ENCODE measurements at places on chromosomes 6 and 20.

- H3K27me3 ChIP-seq = no peaks in the 10 kb centered on the region
- H3K27ac ChIP-seq = no peak overlapping the region
- H3K36me3 ChIP-seq = no peaks in the 10 kb centered on the region
- no peak overlapping the region for H3K4me3 ChIP-seq
Measured at GRCh38 chr6:85389151-85389797, 60.6 kb upstream of the NT5E start.

DNA sequence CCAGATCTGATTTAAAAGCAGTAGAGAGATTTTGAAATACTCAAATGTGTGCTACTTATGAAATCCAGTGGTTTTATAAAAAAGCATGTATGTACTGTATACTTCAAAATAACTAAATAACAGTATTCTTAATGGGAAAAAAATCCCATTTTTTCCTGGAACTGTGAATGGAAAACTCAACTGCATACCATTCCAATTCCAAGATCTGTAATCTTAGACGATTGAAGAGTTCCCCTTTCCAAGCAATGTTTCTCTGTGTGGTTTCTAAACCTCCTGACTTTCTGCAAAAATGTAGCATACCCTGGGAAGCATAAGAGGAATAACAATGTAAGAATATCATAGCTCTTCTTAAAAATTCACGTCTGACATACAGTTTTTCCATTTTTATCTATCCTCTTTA is 40.3 kb upstream of the HIVEP2 start:
- DNase-seq = no peak
- H3K36me3 ChIP-seq = no peaks in the 10 kb centered on the region
- H3K4me1 ChIP-seq = no peaks in the 10 kb centered on the region
- H3K27me3 ChIP-seq = no peaks in the 10 kb centered on the region

DNA sequence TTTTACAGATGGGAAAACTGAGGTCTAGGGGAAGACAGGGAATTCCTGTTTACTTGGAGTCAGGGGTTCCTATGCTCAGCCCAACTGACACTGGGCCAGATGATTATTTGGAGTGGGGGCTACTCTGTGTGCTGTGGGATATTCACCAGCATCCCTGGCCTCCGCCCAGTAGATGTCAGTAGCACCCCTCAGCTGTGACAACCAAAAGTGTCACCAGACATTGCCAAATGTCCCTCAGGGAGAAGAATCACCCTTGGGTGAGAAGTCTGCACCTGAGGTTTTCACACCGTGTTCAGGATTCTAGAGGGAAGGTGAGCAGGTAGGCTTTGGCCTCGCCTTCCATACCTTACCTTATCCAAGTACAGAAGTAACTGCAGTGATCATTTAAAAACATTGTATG is 27.6 kb downstream of the CDH26 start:
- no peak overlapping the region for H3K4me3 ChIP-seq
- H3K27me3 ChIP-seq = no peaks in the 10 kb centered on the region
- DNase-seq = no peak

DNA sequence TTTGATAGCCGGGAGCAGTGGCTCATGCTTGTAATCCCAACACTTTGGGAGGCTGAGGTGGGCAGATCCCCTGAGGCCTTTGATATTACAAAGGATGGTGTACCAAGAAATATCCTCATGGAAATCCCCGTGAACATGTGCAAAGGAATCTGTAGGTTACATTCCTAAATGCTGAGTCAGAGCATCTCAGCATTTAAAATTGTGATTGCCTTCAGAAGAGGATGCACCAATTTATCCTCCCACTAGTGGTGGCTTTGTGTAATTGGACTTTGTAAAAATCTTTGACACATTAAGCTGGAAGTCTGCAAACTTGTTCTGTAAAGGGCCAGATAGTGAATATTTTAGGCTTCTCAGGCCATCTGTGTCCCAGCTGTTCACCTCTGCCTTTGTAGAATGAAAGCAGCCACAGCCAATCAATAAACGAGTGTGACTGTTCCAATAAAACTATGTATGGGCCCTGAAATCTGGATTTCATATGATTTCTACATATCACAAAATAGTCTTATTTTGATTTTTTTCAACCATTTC is 11.8 kb downstream of the TMEM14B start:
- no peaks in the 10 kb centered on the region for H3K27me3 ChIP-seq
- no peaks in the 10 kb centered on the region for H3K4me1 ChIP-seq
- no peaks in the 10 kb centered on the region for H3K36me3 ChIP-seq
- DNase-seq = no peak
- H3K4me3 ChIP-seq = no peak overlapping the region

DNA sequence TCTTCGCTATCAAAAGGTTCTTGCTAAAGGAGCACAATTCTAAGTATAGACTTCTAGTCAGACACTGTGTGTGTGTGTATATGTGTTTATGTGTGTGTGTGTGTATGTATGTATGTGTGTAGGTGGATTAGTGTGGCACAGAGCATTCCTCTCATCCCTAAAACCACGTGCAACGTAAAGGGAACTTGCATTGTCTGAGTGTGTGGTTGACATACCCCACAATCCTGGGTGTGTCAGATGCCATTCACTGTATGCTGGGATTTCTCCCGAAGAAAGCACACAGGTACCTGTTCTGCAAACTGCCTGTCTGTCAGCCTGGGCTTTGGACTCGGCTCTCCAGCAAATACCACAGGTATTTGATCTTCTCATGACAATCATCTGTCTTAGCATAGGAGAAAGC is 42.3 kb upstream of the TBC1D7 start:
- H3K27ac ChIP-seq = no peak overlapping the region
- DNase-seq = no peak
- no peaks in the 10 kb centered on the region for H3K27me3 ChIP-seq
- H3K4me3 ChIP-seq = no peak overlapping the region

GRCh38 chr6:118122161-118122725 is 215.2 kb downstream of the SLC35F1 start:
- no peak overlapping the region for H3K4me3 ChIP-seq
- H3K4me1 ChIP-seq = no peaks in the 10 kb centered on the region
- H3K27me3 ChIP-seq = no peaks in the 10 kb centered on the region

DNA sequence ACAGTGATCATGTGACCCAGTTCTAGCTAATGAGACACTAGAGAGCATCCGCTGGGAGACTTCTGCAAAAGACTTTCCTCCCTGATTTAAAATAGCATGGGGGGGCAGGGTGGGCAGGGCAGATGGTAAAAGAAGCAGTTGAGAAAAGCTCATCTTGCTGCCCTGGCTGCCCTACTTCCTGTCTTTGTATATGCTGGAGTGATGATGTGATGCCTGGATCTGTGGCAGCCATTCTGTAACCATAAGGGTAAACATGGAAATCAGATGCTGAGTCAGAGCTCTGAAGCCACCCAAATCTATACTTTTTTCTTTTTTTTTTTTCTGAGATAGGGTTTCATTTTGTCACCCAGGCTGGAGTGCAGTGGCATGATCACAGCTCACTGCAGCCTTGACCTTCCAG is 25.4 kb downstream of the ZFP64 start:
- H3K4me3 ChIP-seq = no peak overlapping the region
- peaks cover 25% of the 10 kb centered on the region for H3K36me3 ChIP-seq
- H3K27me3 ChIP-seq = no peaks in the 10 kb centered on the region

DNA sequence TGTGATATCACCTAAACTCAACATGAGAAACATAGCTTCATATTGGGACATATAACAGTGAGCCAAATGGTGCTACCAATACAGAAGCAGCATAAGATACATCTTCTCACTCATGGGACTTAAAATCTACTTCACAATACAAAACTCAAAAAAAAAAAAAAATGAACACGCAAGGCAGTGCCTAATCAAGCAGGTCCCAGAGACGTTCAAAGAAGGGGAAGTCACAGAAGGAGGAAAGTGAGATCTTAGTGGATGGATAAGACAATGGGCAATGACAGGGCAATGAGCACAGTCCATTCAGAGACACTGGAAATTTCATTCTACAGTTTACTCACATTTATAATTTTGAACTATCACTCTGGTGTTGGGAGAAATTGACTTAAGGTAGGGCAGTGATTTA is 88.3 kb downstream of the FAM50B start:
- H3K27me3 ChIP-seq = no peaks in the 10 kb centered on the region
- no peak for DNase-seq
- H3K4me3 ChIP-seq = no peak overlapping the region
- H3K27ac ChIP-seq = no peak overlapping the region
- H3K4me1 ChIP-seq = no peaks in the 10 kb centered on the region

GRCh38 chr6:203661-204060 is 88.6 kb upstream of the DUSP22 start:
- no peak overlapping the region for H3K4me3 ChIP-seq
- no peaks in the 10 kb centered on the region for H3K27me3 ChIP-seq
- H3K27ac ChIP-seq = no peak overlapping the region
- H3K4me1 ChIP-seq = no peaks in the 10 kb centered on the region

GRCh38 chr6:40444811-40445210 is 142.4 kb downstream of the LRFN2 start:
- no peaks in the 10 kb centered on the region for H3K36me3 ChIP-seq
- H3K4me3 ChIP-seq = no peak overlapping the region
- no peak for DNase-seq
- H3K27me3 ChIP-seq = no peaks in the 10 kb centered on the region

GRCh38 chr20:4626228-4626627 is 95.5 kb upstream of the PRND start:
- no peak overlapping the region for H3K27ac ChIP-seq
- H3K4me3 ChIP-seq = no peak overlapping the region
- no peak for DNase-seq
- no peaks in the 10 kb centered on the region for H3K36me3 ChIP-seq

GRCh38 chr20:64010711-64011237 is 25.2 kb upstream of the C20orf204 start:
- H3K4me3 ChIP-seq = no peak overlapping the region
- DNase-seq = no peak
- H3K4me1 ChIP-seq = peaks cover under 1% of the 10 kb centered on the region
- no peak overlapping the region for H3K27ac ChIP-seq
- H3K36me3 ChIP-seq = peaks cover 4% of the 10 kb centered on the region
- no peaks in the 10 kb centered on the region for H3K27me3 ChIP-seq

- H3K27ac ChIP-seq = peak overlapping the region; percentile 99
- H3K4me3 ChIP-seq = peak overlapping the region; percentile 92
- H3K27me3 ChIP-seq = no peaks in the 10 kb centered on the region
Measured at GRCh38 chr6:156779206-156780094, 2.3 kb downstream of the ARID1B start.

GRCh38 chr6:168819546-168819945 is 378.6 kb downstream of the SMOC2 start:
- H3K36me3 ChIP-seq = no peaks in the 10 kb centered on the region
- H3K4me1 ChIP-seq = no peaks in the 10 kb centered on the region
- no peak overlapping the region for H3K27ac ChIP-seq
- DNase-seq = no peak
- H3K27me3 ChIP-seq = no peaks in the 10 kb centered on the region
- H3K4me3 ChIP-seq = no peak overlapping the region

- no peak overlapping the region for H3K27ac ChIP-seq
- H3K4me3 ChIP-seq = no peak overlapping the region
- H3K36me3 ChIP-seq = no peaks in the 10 kb centered on the region
- DNase-seq = no peak
- no peaks in the 10 kb centered on the region for H3K27me3 ChIP-seq
Measured at GRCh38 chr6:116223355-116223754, 30.5 kb downstream of the TSPYL4 start.

GRCh38 chr6:111472933-111473435 is 10.0 kb downstream of the REV3L start:
- no peaks in the 10 kb centered on the region for H3K36me3 ChIP-seq
- no peaks in the 10 kb centered on the region for H3K27me3 ChIP-seq
- H3K4me1 ChIP-seq = peaks cover 42% of the 10 kb centered on the region
- no peak for DNase-seq
- H3K27ac ChIP-seq = no peak overlapping the region

GRCh38 chr20:5550733-5551529 is 199.3 kb upstream of the SHLD1 start:
- H3K27me3 ChIP-seq = no peaks in the 10 kb centered on the region
- H3K36me3 ChIP-seq = no peaks in the 10 kb centered on the region
- H3K4me1 ChIP-seq = no peaks in the 10 kb centered on the region

DNA sequence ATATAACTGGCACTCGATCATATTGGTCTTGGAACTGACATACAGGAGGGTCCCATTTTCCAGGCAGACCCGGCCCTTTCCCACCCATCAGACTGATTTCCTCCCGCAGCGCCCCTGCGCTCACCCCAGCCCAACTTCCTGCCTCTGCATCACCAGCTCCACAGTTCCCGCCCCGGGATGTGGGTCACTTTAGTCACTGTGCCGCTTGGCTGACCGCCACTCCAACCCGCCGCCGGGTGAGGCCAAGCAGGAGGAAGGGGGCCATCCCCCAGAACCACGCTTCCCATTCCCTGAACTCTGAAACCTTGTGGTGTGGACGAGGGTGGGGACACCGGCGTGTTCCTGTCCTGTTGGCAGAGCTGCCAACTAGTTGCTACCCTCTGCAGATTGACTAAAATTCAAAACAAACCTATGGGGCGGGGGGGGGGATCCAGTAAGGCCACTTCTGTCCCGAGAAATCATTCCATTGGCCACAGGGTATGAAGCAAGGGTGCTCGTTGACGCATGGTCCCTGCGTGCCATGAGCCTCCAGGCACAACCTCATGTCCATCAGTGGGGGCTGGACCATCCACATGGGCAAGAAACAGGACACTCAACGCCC is 12.3 kb downstream of the TGM2 start:
- H3K36me3 ChIP-seq = no peaks in the 10 kb centered on the region
- no peaks in the 10 kb centered on the region for H3K27me3 ChIP-seq
- H3K4me3 ChIP-seq = no peak overlapping the region

DNA sequence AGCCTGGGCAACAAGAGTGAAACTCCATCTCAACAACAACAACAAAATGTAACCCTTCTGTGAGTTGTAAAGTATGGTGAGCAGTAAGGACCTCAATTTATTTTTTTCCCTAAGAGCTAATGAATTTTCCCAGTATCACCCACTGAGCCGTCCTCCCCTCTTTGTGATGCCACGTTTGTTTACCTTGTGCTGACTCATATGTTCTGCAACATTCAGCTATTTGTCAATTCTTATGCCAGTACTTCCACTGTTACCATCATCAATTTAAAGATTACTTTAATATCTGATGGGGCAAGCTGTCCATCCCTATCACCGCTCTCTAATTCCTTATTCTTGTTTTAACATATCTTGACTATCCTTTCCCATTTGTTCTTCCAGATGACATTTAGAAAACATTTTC is 37.5 kb downstream of the MAK start:
- H3K4me3 ChIP-seq = no peak overlapping the region
- no peaks in the 10 kb centered on the region for H3K36me3 ChIP-seq
- no peaks in the 10 kb centered on the region for H3K27me3 ChIP-seq
- no peak overlapping the region for H3K27ac ChIP-seq

GRCh38 chr6:133415262-133415661 is 174.1 kb downstream of the EYA4 start:
- H3K4me3 ChIP-seq = no peak overlapping the region
- no peaks in the 10 kb centered on the region for H3K36me3 ChIP-seq
- H3K27ac ChIP-seq = no peak overlapping the region
- no peak for DNase-seq

GRCh38 chr6:39339868-39340550 is 17.5 kb upstream of the KCNK16 start:
- no peaks in the 10 kb centered on the region for H3K4me1 ChIP-seq
- no peaks in the 10 kb centered on the region for H3K27me3 ChIP-seq
